ENCODE measurements at places on chromosomes 1 and 21.

DNA sequence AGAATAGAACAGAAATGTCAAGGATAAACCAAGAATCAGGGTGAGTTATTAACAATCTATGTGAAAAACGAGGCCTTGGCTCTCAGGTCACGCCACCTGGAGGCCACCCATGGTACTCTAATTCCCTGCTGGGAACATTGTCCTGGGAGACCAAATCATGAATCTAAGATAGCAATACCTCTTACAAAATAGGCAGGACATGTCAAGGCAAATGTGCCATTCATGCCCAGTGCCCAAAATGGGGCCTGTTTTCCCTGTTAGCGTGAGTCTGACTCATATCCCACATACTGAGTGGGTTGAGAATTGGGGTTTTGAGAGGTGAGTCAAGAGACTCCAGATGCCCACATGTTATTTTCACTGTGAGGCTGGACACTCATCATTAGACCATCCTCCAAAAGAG, 380.8 kb downstream of the HHIPL2 start:
- peak; percentile 41 for DNase-seq

- peak; percentile 44 for DNase-seq
Observed at GRCh38 chr1:36650200-36651065, 167.7 kb upstream of the CSF3R start.

- DNase-seq: no peak
Observed at GRCh38 chr1:61556631-61557030, 168.3 kb downstream of the TM2D1 start.

GRCh38 chr21:45838634-45839033, 142.9 kb upstream of the COL6A1 start:
- DNase-seq: no peak

- DNase-seq: no peak
Observed at GRCh38 chr1:53696571-53696970, 42.4 kb downstream of the GLIS1 start.

DNA sequence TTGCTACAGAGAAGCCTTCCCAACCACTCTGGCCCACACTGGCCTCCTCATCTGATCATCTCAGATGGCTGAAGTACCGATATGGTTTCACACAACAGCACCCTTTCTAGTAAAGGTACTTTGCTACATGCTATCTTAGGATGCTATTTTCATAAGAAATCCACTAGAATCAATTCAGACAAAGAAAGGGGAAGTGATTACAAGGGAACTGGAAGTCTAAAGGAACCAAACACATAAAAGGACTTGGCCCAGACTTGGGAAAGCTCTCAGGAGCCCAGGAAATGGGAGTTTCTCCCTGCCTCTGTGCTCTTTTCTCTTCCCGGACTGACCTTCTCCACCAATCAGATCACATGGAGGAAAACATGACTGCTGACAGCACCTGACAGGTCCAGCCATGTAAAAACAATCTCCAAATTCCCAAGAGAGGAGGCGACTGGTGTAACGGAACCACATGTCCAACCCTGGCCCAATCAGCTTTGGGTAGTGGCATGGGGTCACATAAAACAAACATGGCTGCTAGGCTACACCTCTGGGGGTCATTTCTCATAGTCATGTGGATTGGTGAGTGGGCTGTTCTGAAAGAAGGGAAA, 12.7 kb upstream of the FOXE3 start:
- no peak for DNase-seq

GRCh38 chr1:154445040-154445472, 39.9 kb downstream of the IL6R start:
- DNase-seq: peak; percentile 76

DNA sequence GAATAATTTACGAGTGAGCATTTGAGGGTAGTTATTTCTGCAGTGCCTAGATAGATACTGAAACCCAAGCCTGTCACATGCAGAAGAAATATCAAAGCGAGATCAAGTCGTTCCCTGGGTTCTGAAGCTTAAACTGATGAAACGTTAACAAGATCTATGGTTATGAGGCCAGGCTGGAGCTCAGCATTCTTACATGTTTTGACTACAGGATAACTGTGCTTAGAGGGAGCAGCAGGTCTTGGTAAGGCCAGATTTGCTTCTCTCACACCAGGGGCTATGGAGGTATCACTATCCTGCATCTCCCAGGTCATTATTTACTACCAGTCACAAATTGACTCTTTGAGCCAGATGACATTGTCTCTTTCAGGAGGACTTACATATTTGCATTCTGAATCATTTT, 1401.4 kb upstream of the PRMT6 start:
- no peak for DNase-seq

DNA sequence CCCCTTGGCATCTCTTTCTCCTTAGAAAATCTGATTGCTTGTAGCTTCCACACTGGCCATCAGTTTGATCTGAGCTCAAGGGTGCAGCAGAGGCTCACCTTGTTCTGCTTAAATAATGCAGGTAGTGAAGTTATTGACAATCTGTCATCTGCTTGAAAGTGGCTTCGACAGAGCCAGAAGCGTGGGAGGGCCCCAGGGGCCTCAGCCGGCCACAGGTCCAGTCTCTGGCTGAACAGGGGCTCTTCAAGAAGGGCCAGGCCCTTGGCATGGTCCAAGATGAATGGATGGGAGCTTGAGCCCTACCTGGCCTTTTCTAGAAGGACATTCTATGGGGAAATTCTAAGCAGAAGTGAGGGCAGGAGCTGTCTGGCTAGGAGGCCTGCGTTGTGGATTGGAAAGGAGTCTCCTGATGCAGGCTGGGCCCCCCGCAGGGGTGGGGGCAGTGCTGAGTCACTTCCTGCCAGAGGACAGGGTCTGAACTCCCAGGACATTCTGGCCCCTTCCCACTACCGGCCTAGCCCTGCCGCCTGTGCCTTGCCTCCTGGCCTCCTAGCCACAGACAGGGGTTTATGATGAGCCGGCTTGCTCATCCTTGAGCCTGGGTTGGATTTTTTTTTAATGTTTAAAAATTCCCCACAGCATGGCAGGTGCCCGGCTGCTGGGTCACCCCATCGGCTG, 162.3 kb upstream of the VAMP3 start:
- DNase-seq: peak; percentile 69

GRCh38 chr21:37869661-37870060, 46.6 kb downstream of the KCNJ6 start:
- no peak for DNase-seq

- DNase-seq: no peak
Observed at GRCh38 chr1:62381831-62382657, 54.8 kb upstream of the USP1 start.

GRCh38 chr1:151166505-151166956, 587 bp downstream of the SCNM1 start:
- peak; percentile 67 for DNase-seq

DNA sequence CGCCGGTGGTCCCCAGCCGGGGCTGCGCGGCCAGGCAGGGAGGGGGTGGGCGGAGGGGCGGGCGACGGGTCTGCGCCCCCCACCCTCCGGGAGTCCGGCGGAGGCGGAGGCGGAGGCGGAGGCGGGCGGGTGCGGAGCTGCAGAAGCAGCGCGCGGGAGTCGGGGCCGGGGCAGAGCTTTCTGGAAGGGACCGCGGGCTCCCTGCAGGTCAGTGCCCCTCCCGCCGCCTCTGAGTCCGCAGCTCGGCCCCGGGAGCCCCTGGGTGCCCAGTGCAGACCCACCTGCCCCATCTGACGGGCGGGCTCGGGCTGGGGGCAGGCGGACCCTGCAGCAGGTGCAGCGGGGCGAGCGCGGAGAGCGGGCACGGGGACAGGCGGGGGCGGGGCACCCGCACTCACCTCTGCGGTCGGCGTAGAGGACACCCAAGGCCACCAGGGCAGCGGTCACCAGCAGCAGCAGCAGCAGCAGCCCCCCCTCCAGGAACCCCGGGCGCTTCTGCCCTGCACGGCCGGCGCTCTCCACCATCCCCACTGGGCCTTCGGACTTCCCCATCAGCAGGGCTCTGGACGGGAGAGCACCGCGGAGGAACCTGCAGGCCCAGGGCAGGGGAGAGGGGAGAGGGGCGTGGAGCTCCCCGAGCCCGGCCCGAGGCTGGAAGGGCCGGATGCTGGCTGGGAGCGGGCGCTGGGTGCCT, 3.7 kb downstream of the MMEL1 start:
- no peak for DNase-seq

DNA sequence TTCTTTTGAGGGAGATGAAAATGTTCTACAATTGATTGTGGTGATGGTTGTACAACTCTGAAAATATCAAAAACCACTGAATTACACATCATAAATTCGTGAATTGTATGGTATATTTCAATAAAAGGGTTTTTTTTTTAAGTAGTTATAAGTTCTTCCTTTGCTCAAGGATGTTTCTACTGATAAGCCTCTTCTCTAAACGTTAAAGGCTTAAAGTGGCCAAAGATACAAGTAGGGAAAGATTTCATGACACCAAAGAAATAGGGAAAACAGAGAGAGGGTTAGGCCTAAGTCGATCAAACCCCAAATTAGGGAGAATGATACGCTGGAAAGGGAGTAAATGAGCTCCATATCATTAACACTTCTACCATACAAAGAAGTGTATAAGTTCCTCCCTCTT, 4.1 kb downstream of the KDM5B start:
- DNase-seq: no peak

DNA sequence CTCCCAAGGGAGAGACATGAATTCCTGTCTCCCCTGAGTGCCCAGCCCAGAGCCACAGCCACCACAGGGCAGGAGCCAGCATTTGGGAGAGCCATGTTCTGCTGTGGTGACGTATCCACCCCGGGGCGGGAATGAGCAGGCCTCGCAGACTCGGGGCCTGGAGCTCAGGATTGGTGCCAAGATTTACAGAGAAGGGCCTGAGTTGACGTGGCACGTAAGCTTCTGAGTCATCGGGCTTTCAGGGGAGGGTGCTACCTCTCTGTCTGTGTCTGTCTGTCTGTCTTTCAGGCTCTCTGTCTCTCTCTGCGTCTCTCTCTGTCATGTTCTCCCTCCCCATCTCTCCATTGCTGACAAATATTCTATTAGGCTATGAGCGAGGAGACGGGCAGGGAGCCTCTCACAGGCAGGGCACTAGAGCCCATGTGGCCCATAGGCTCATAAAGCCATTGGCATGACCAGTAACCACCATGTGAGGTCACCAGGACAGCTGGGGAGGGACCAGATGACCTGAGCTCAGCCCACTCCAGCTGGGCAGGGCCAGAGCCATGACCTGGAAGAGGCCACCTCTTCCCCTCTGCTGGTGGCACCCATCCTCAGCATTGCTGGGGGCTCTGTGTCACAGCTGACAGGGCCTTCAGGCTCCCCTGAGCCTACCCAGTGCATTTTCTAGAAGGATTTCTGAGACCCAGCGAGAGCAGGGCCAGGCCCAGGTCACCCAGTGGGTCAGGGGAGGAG, 300.0 kb upstream of the VAMP3 start:
- peak; percentile 10 for DNase-seq

- DNase-seq: peak; percentile 77
Observed at GRCh38 chr1:46613661-46614603, 2.7 kb downstream of the MOB3C start.

GRCh38 chr1:150186789-150187559, 37.3 kb downstream of the PLEKHO1 start:
- peak; percentile 74 for DNase-seq

- no peak for DNase-seq
Observed at GRCh38 chr1:172287208-172287607, 133.3 kb upstream of the C1orf105 start.

DNA sequence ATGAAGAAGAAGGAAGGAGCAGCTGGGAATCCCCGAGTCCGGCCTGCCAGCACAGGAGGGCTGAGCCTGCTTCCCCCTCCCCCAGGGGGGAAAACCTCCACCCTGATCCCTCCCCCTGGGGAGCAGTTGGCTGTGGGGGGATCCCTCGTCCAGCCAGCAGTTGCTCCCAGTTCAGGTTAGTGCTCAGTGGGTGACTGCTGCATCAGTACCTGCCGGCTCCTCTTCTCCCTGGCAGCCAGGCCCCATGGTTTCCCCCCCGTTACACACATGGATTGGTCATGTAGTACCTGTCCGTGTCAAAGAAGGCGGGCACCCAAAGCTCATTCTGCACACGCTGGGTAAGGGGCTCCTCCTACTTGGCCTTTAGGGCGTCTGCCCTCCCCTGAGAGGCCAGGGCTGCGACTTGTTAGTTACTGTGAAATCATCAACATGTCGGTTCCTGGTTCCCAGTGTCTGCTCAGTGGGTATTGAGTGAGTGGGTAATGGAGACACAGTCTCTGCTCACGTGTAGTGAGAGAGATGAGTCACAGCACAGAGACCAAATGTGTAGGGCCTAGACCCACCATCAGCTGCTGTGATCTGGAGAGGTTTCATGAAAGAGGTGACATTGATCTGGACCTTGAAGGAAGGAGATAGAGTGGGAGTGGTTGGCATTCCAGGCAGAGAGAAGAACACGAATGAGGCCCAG, 11.5 kb downstream of the NECAP2 start:
- DNase-seq: no peak

DNA sequence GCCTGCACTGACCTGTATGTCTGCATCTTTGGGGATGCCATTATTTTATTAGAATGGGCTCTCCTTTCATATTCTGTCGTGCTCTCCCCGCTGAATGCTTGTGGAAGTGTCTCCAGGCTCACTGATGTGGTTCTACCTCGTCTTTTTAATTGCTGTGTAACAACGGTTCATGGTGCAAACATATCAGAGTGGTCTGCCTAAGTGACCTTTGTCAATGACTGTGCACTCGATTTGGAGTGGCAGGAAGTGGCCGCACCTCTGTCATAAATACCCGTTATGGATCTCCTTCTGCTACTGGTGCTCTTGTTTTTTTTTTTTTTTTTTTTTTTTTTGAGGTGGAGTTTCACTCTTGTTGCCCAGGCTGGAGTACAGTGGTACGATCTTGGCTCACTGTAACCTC, 38.3 kb downstream of the SPSB1 start:
- no peak for DNase-seq

DNA sequence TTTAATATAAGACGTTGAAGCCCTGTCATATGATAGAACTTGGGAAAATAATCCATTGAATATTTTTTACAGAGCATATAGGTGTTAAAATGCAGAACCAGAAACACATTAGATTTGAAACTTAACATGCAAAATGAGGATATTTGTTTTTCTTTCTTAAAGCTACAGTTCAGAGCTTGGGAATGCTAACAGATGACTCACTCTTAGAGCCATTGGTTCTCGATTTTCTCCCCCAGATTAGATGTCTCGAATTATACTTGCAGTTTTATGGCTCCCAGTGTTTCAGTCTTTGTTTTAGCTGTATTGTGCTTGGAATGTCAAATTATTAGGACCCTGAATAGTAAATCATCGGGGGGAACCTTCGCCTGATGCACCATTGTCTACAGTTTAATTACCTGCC, 575.7 kb upstream of the ZP4 start:
- no peak for DNase-seq

DNA sequence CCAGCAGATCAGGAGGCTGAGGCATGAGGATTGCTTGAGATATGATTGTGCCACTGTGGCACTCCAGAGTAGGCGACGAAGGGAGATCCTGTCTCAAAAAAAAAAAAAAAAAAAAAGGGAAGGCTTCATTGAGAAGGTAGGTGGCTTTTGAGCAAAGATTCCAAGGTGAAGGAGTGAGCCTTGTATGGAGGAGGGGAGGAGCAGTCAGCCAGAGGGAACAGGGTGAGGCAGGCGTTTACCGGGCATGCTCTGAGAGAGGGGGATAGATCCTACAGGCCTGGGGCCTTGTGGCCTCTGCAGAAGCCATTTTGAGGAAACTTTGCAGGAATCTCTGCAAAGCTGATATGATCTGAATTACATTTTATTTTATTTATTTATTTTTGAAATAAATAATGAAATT, 5.1 kb upstream of the HDAC1 start:
- DNase-seq: no peak
